ENCODE measurements at places on chromosomes 5 and 9.

DNA sequence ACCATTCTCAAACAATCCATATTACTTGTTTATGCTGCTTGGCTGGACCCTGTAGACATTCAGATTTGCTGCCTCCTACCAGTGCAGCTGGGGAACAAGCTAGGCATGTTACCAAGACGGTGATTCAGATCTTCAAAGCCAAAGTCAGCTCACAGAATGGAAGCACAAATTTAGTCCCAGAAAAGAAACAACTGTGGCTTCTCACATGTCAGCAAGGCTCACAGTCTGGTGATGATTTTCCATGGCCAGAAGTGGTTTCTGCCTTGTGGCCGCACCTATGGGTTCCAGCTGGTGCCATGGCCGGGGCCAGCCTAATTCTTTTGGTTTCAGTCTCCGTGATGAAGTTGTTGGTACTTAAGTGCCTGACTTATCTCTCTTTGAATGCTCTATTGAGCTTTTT is 182.2 kb downstream of the TMC1 start:
- DNase-seq = no peak

- no peak for DNase-seq
Observed at GRCh38 chr5:159330131-159330800, at the start of gene IL12B. IL12B (minus strand) TSS chr5:159330487; CDS start chr5:159326782, 3,705 bp downstream.

DNA sequence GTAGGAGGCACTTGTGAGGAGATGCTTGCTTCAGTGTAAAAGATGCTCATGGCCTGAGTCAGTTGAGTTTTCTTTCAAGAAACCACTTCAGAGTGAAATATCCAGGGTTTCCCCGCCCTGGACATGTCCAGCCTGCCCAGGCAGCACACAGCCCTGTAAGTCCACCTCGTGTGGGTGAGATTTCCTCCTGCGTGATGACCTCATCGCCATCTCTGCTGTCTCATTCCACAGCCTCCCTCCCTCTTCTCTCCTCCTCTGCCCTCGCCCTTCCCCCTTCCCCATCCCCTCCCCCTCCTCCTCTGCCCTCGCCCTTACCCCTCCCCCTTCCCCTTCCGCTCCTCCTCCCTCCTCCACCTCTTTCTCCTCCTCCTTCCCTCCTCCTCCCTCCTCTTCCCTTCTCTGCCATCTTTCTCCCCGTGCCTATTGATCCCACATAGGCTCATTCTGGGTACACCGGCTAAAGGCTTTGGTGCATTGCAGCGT is 34.0 kb upstream of the NCS1 start:
- no peak for DNase-seq

- no peak for DNase-seq
Observed at GRCh38 chr9:136984464-136985026, 1.8 kb downstream of the LCNL1 start.

DNA sequence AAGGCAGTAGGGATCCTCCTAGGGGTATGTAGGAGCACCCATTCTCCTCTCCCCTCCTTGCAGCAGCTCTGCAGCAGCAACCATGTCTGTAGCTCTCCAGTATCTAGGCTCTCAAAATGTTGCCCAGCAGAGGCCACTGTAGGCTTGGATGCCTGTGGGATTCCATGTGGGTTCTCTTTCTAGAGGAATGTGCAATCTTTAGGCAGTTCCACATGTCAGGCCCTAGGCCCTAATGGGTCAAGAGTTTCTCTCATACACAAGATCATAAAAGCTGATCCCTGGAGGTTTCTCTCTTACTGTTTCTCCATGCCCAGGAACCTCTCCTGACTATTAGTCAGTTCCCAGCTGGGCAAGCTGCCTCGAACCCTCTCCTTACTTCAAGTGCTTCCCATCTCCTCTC is 215.8 kb downstream of the FRMD3 start:
- no peak for DNase-seq

DNA sequence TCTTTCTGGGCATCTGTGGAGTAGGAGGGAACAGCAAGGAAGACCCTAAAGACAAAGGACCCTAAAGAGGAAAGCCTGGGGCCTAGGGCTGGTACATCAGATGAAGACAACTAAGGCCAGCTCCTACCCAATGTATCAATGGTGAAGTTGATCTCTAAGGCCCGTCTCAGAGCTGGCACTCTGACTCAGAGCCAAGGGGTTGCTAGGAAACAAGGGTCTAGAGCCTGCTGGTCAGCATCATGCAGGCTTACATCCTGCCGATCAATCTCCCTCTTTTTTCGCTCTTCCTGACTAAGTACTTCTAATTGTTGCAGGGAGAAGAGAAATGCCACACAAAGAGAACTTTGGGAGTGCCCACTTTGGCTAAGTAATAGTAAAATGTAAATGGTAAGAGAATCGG is 26.2 kb downstream of the TRIM32 start:
- no peak for DNase-seq

DNA sequence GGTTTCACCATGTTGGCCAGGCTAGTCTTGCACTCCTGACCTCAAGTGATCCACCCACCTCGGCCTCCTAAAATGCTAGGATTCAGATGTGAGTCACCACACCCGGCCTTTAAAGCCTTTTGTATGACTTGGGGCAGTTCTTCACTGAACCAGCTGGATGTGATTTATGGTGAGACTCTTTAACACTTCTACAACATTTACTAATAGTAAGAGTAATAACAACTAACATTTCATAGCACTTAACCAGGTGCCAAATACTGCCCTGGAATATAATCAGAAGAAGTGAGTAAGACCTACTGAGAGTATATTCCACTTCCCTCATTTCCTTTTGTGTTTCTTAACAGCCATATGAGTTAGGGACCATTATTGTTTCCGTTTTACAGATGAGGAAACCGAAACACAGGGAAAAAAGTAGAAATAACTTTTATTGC is 10.0 kb downstream of the ZSWIM6 start:
- no peak for DNase-seq

- no peak for DNase-seq
Observed at GRCh38 chr9:100591639-100592412, 13.9 kb downstream of the CAVIN4 start.

DNA sequence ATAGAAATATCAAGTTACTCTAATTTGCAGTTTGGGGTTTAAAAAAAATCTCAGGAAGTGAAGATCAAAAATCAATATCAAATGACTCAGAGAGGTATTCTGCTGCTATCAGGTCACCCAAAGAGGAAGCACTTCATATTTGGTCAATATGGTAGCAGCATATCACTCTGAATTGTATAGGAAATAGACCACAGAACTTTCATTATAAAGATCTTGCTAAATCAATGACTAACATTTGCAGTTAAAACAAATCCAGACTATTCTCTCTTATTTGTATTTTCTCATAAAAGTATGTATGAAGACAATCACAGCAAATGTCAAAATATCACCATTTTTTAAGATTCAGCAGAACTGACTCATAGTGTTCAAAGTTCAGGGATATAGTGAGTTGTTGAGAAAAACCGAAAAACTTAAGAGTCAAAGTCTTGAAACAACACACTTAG is 105.8 kb upstream of the PCSK1 start:
- DNase-seq = no peak

DNA sequence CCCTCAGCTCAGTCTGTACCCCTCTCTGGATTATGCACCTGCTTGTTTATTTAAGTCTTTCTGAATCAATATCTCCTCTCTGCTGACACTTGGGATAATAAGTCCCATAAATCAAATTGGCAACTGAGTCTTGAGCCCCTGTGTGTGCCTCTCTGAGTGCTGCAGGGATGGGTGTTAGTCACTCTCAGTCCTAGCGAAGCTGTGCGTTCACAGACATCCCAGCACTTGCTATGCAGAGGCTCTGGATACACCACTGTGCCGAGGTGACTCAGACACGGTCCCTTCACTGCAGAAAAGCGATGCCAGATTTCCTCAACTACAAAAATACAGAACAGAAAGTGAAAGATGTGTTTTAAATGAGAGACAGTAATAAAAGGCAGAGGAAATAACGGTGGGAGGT is 4.1 kb upstream of the KCNMB1 start:
- no peak for DNase-seq

Measured in activated CD4-positive, CD25-positive, alpha-beta regulatory T cell (primary cell).